ENCODE measurements at places on chromosomes 11 and 22.

- DNase-seq, result peak; percentile 50
Measured at GRCh38 chr11:35907648-35908431, 36.0 kb upstream of the LDLRAD3 start.

- no peak for DNase-seq
Measured at GRCh38 chr11:9719566-9720289, 55.9 kb downstream of the SWAP70 start.

GRCh38 chr22:40265783-40266182 is 80.5 kb upstream of the ADSL start:
- peak; percentile 24 for DNase-seq

DNA sequence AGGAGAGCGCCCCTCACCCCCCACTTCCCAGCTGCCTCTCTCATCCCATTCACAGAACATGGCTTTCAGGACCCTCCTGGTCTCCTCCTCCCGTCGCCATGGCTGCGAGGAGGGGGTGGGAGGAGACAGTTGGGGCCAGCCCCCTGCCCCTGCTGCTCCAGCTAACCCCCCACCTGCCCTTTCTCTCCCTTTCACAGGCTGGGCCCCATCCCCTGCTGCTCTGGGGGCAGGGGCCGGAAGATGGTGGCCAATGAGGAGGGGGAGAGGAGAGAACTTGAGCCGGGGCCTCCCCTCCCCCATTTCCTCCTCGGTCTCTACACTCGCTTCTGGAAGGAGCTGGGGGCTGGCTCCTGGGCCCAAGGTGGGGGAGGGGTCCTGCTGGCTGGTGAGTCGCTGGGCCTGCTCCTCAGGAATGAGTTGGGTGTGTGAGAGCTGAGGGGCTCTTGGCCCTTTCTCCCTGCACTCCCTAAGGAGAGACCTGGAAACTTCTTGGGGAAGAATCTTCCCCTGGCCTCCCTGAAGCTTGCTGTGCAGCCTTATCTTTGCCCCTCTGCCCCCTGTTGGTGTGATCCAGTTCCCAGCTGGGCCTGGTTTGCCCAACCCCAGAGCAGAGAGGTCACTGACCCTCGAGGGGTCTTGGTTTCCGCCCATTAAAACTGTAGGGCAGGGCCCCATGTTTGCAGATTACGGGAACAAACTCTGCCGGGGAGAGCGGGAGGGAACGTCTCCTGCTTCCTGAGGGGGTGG is 10.2 kb downstream of the YPEL4 start:
- peak; percentile 70 for DNase-seq

- peak; percentile 79 for DNase-seq
Measured at GRCh38 chr11:65448418-65449105, 26.0 kb downstream of the NEAT1 start.

DNA sequence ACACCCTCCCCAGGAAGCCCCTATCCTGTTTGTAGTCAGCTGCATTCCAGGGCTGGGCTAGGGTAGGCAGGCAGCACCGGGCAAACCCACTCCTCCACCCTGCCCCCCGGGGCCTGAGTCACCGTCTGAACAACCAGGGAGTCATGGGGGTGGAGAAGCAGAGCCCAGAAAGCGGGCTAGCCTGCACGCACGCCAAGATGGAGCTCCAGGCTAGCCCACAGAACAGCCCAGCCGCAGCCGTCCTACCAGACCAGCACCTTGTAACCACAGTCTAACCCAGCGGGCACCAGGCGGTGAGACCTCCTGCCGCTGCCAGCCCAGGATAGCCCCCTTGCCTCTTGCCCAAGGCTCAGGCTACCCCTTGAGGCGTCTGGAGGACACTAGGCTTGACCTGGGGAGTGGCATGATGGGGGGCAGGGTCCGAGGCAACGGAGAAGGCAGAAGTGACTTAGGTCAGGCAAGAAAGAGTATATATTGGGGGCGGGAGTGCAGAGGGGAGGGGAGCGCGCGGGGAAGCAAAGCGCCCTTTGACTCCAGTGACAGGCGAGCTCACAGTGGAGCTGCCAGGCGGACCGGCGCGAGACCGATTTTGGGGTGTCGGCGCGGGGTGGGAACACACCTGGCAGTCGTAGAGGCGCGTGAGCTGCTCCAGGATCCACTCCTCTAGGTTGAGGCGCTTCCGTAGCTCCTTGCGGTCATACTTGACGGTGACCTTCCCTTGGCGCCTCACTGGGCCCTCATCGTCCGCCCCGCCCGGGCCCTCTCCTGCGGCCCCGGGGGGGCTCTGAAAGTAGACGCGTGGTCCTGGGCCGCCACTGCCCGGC is 734 bp downstream of the PPP1R14B start:
- DNase-seq, result peak; percentile 95

DNA sequence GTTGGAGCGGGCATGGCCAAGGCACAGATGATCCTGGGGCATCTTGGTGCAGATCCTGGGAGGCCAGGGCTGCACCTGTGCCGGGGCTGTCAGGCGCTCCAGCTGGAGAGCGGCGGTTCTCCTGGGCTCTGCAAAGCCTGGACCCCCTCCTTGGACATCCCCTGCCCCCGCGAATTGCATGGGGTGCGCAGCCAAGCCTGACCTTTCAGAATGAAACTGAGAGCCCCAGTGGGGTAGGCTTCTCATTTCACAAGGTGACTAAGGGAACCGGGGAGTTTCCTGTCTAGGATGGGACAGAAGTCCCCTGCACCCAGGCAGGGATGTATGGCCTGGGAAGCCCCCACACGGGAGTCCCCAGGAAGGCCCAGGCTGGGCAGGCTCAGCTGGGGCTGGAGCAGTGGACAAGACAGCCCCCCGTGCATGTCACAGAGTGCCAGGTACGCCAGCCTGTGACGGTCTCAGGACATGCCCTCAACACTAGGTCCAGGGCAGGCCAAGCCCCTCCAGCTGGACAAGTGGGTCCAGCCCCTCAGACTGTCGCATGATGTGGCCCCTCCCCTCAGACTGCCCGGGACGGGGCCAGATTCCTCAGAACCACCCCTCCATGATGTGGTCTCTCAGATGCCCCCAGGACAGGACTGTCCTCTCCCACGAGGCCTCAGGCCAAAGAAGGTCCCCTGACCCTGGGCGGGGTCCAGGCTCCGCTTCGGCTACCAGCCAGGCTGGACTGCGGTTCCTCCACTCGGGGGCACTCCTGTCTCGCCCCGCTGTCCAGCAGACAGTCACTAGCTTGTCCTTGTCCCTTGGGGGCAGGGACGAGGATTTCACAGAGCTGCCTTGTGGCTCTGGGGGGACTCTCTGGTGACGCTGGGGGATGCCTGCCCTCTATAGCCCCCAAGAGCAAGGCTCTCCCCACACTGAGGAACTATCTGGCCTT is 2.3 kb downstream of the LSP1 start:
- DNase-seq, result no peak

- DNase-seq, result no peak
Measured at GRCh38 chr11:123292647-123293046, 97.6 kb upstream of the CLMP start.

- DNase-seq, result no peak
Measured at GRCh38 chr11:115362997-115363396, 141.2 kb downstream of the CADM1 start.

DNA sequence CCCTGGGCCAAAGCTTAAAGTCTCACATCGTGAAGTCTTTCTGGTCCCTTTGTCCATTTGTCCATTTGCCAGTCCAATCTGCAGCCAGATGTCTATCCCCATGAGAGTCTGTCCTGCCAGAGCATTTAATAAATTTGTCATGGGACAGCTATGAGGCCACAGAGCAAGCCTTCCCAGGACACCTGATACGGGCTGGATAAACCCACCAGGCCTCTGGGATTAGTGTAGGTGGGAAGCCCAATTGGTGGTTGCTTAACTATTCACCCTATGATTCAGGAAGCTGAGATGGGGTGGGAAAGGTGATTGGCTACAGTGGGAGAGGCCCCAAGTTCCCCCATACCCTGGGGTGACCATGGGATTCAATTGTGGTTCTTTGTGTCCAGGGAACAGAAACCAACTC is 39.9 kb downstream of the MYEOV start:
- DNase-seq, result no peak

- DNase-seq, result no peak
Measured at GRCh38 chr11:37110385-37110784, 512.3 kb upstream of the RAG2 start.

DNA sequence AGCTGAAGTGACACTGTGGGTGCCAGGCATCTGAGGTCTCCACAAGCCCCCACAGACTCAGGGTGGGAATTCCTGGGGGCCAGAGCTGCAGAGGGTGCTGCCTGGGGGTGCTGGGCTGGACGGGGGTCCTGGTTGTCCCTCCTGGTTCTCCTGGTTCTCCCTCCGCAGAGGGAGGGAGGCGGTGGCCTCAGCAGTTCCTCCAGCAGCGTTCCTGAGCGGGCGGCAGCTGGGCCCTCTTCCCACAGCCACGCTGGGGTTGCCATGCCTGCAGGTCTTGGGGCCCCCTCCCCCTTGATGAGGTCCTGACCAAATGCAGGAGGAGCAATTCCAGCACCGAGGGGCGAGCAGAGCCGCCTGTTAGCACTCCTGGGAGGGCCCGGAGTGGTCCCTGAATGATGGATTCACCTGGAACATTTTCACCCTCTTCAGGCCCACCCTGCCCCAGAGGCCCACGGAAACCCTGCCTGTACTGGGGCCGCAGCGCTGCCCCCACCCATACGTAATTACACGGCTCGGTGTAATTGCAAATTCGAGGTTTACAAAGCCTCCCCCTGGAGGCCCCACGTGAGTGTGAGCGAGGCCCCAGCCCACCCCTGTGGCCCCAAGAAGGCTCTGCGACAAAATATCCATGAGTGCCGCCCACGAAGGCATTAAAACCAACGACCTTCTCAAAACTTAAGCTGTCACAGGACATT is 635 bp downstream of the C11orf21 start:
- no peak for DNase-seq

Measured in EH (cell line).